Renal cortical epithelial cell (primary cell): ENCODE measurements at places on chromosomes 16 and 17.

GRCh38 chr16:67317853-67318252 lies 8.7 kb downstream of the KCTD19 start:
- no peak for DNase-seq

GRCh38 chr16:76199681-76200220 lies 77.5 kb upstream of the CNTNAP4 start:
- DNase-seq: no peak

DNA sequence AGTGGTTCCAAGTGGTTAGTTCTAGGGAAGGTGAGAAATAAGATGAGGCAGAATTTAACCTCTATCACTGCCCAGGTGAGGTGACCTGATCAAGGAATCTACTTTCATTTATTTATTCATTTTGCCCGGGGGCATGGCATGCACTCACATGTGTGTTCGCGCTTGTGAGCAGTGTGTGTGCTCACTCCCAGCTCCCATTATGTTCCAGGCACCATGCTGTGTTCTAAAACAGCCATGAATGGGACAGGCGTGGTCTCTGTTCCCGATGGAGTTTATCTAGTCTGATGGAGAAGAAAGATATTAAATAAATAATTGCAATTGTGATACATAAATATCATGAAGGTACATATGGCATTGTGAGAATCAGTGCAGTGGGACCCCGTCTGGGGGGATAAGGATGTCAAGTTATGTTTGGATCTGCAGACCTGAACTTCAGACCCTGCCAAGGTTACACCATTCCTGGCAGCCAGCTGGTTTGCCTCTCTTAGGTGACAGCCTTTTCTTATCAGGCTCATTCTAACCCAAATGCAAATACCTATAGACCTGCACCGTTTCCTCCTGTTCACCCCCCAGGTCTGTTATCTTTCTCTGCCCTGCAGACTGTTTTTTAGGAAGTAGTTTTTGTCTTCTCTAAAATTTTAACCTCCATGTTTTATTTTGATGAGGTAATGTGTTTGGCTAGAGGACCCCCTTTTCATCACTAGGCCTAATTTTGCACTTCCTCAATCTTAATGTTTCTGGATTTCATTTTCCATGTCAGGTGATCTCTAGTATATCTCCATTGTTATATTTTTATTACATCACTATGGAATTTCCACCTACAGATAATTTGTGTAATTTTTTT lies 11.8 kb downstream of the CYB5B start:
- no peak for DNase-seq

DNA sequence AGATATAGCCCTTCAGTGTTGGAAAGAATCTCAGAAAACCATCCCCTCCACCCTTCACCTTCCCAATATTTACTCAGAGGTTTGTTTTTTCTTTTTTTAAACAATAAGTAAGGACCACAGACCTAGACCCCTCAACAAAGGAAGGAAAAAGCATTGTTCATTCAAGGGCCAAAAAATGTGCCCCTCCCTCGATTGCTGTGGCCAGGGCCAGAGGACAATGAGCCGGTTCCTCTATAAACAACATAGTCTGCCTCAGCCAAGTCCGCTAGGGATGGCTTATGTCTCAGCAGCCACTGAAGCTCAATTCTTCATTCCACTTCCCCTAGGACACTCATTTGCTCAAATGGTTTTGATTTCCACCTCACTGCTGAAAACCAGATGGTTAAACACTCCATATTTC lies 24.0 kb downstream of the TRIM16 start:
- no peak for DNase-seq

DNA sequence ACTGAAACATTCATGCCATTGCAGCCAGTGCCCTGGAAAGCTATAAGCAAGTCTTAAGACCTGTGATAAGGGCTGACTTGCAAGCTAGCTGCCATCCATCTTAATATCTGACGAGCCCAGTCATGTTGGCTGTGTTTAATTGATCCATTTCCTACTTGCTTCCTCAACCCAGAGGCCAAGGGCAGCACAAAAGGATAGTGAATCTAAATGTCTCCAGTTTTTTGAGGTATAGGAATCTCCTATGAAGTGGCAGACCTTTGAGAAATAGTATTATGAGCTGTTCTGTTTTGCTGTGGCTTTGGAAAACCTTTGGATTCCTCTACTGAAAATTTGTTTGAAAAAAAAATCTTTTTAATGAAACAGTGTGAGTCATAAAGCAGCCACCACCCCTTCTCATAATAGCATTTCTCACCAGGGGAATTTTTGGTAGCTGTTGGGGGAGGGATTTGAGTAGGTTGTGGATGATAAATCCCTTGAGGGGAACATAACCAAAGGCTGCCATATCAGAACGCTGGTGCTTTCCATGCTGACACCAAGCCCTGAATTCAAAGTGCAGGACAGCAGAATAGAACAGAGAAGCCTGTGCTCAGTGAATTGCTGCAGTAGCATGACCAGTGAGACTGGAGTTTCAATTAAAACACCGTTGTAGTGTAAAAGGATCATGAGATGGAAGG lies 12.9 kb downstream of the ZNRF1 start:
- peak; percentile 94 for DNase-seq

DNA sequence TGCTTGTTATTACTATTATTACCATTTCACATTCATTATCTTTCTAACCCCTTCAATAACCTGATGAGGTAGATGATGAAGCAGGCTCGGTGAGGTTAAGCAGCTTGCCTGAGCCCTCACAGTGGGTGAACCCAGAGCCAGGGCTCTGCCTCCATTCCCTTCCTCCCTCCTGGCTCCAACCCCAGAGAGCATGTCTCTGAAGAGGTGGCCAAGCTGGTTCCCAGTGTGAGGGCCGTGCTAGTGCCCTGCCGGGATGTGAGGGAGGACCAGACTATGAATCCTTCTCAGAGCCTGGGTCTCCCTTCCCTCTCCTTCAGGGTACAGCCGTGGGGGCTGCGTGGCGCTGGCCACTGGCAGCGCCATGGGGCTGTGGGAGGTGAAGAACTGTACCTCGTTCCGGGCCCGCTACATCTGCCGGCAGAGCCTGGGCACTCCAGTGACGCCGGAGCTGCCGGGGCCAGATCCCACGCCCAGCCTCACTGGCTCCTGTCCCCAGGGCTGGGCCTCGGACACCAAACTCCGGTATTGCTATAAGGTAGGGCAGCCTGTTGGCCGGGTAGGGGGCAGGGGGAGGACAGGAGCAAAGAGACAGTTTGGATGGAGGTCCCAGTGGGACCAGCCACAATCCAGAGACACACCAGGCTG lies 49.6 kb downstream of the MRC2 start:
- no peak for DNase-seq

- no peak for DNase-seq
Measured at GRCh38 chr17:76710863-76711611, at the start of gene MXRA7. MXRA7 (minus strand) TSS chr17:76710965; CDS start chr17:76710946, 19 bp downstream.

GRCh38 chr16:16857012-16857411 lies 478.1 kb downstream of the NPIPA7 start:
- DNase-seq: no peak

GRCh38 chr16:15434425-15435215 lies at the start of gene BMERB1:
BMERB1 (plus strand) TSS chr16:15434588; CDS start chr16:15434654, 66 bp downstream.
- DNase-seq: no peak

GRCh38 chr17:72151565-72152386 lies 31.0 kb downstream of the SOX9 start:
- DNase-seq: peak; percentile 92

DNA sequence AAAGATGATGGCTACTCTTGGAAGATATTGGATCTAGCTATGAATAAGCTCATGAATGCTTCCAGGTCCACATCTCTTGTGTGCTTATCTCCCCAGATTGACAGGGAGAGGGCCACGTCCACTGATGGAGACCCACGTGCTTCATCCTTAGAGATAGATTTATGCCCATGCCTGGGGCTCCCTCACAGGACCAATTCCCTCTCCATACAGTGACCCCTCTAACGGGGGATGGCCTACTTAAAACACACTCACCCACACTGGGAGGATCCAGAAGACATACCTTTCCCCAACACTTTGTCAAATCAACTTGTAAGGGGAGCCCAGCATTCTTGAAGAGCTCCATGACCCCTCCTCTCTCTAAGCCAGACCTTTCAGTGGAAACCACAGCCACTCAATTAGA lies 169.7 kb upstream of the CDH5 start:
- no peak for DNase-seq

DNA sequence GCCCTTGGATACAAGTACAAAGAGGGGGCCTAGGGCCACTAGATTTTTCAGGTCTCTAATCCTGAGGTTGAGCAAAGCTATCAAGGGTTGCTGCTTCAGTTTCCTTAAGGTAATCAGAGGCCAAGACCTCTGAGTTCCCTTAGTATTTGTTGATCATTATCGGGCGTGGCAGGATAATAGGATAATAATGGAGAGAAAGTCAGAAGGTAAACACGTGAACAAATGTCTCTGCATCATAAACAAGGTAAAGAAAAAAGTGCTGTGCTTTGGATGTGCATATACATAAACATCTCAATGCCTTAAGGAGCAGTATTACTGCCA lies 41.5 kb upstream of the YPEL2 start:
- no peak for DNase-seq

DNA sequence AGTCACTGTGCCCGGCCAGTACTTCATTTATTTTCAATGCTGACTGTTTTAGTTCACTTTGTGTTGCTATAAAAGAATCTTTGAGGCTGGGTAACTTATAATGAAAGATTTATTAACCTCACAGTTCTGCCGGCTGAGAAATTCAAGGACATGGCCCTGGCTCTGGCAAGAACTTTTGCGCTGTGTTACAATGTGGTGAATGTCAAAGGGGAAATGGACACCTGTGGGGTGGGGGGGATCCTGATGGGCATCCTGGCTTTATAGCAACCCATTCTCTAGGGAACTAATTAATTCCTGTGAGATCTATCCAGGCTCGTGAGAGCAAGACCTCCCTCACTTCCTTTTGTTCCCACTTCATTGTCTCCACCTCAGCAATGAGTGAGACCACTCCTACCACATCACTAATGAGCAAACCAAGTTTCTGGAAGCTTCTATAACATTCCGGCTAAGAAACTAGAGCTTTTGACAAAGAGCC lies 17.1 kb upstream of the CDH3 start:
- peak; percentile 85 for DNase-seq

- no peak for DNase-seq
Measured at GRCh38 chr16:83676086-83676485, 131.7 kb upstream of the HSBP1 start.

GRCh38 chr17:46847204-46848191 lies 3.9 kb upstream of the WNT9B start:
- no peak for DNase-seq

DNA sequence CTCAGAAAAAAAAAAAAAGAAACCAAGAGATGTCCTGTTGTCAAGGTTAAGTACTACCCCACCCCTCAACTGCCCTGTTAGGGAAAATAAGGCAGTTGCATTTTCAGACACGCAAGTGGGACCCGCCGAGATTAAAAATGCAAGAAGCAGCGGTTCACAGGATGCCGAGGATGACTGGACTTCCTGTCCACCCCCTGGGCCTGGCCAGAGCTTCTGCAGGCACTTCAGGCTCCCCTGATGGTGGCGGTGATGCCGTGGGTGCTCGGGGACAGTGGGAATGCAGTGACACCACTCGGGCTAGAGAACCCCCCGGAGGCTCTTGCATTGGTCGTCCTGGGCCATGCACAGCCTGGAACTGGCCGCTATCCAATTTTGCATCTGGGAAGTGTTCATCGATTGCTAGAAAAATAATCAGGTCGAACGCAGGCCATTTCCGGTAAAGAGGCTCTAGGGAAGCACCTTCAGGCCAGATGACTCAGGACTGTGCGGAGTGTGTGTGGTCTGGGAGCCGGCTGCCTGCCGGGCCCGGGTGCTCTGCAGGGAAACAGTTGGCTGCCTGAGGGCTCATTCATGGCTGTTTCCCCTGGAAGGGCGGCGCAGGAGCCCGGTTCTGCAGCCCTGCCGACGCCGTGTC lies 13.4 kb upstream of the CRISPLD2 start:
- no peak for DNase-seq

DNA sequence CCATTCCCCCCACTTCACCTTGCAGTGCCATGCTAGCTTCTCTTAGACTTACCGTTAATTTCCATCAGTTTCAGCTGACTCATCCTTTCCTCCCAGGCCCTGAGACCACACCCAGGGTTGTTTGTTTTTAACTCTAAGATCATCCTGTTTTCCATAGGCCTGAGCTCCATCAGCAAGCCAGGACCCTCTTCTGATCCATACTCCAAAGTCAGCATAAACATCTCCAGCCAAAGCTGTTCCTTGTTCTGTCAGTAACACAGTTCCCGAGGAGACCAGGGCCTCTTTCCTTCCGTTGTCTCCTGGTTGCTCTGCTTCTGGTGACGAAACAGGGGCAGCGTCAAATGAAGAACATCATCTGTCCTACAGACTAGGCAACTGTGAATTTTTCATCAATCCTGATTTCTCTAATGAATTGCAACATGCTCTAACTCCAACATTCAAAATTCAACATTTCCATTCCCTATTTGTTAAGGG lies 83.8 kb upstream of the HNF1B start:
- peak; percentile 68 for DNase-seq

DNA sequence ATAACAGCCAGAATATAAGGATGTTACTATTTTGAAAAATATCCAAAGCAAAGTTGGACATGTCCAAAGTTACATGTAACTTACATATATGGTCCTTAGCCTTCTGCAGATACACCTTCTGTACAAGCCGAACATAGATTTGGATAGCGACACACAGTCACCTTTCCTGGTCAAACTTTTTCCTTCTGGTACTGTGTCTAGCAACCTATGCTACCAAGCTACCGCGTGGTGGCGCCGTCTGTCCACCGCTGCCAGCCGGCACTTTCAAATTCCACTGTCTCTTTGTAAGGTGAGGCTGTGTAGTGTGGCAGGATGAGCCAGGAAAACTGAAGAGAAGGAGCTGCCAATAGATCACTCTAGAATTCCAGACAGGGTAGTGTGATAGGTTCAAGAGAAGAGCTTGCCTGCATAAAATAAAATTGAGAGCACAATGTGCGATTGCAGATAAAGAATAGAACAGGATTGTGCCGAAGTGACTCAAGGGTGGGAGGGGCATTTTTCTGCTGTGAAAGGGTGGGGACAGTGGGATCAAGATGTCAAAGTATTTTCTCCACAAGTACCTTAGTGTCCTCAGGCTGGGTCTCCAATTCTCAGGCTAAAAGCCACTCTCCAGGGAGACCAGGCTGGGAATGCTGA lies 366.9 kb downstream of the SLC39A11 start:
- DNase-seq: peak; percentile 55

GRCh38 chr17:530851-531250 lies 178.2 kb upstream of the RPH3AL start:
- DNase-seq: no peak

- peak; percentile 34 for DNase-seq
Measured at GRCh38 chr16:1466968-1467521, 7.8 kb downstream of the CLCN7 start.

- no peak for DNase-seq
Measured at GRCh38 chr16:7871979-7872378, 539.3 kb downstream of the RBFOX1 start.

- no peak for DNase-seq
Measured at GRCh38 chr17:73548620-73549311, 95.5 kb downstream of the SDK2 start.

GRCh38 chr16:89080196-89080853 lies 13.3 kb upstream of the ACSF3 start:
- DNase-seq: no peak

- DNase-seq: no peak
Measured at GRCh38 chr16:74252329-74252728, 44.3 kb upstream of the PSMD7 start.

DNA sequence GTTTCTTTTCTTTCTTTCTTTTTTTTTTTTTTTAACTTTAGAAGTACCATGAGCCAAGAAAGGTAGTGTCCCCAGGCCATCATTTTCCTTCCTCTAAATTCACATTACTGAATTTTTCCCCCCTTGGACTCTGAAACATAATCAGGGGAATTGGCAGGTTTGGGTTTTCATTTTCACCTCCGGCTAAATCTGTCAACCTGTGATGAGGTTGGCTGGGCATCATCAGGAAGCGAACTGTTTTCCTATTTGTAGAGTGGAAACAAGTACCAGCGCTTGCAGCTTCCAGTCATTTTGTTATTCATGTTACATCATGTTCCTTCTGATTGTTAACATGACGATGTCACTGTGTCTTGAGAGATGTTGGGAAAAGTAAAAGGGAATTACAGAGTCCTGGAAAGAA lies 641.9 kb upstream of the RBFOX1 start:
- no peak for DNase-seq
